Lower leg skin (tissue), 4 donors: ENCODE measurements at places on chromosomes 16 and 17. TPM values are rescaled to one million over a fixed set of nuclear protein-coding genes. Genes with fewer than 3 reads are reported as not detected.
A peak's percentile ranks its signal among the peaks of the same experiment; 100 is the strongest.

DNA sequence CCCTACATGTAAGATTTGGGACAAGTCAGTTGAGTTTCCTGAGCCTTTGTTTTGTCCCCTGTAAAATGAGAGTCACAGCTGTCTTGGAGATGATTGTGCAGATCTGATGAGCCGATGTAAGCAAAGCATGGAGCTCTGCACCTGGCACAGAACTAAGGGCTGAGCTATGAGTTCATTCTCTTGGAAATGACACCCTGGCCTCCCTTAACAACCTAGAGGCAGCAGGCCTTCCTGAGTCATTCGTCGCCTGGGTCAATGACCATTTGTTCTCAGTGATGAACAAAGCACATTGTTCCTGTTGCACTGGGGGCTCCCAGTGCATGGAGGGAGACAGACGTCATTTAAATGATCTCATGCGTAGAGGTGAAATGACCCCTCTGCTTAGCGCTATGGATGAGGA lies 62.8 kb upstream of the GCSH start:
- no peak for DNase-seq

DNA sequence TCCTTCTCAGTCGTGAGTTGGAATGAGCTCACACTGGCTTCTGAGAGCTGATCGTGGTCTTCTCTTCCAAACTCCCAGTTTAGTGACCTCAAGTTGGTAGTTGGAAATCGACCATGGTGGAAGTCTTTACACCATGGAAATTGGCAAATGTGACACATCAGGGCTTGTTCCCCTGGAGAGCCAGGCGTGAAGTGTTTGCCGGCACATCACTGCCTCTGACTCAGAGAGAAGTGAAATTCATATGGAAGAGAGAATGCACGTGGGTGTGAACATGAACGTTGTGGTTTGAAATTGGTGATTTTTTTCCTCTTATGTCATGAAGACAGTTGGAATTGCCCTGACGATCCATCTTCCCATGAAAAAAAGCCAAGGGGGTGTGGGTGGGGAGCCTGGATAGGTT lies 47.4 kb downstream of the AXIN2 start:
- DNase-seq, result no peak

DNA sequence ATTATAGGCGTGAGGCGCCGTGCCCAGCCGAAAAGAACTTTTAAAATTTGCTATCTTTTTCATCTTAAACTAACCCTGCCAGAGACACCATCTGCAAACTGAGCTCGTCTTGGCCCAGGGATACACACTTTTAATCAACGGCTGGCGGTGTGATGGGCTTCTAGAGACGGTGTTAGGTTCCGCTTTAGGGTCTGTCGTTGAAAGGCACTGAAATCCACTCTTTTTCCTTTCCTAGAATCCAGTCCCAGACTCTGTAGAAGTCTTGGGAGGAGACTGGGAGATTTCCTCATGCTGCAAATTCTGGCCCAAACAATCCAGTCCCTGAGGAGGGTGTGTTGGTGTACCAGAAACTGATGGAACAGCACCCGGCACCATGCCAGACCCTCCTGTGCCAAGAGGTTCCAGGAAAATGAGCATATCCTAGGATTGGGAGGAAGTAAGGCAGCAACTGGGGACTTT lies 52.0 kb upstream of the TEX2 start:
- peak; percentile 98 for DNase-seq

GRCh38 chr16:82638095-82638798 lies 11.5 kb downstream of the CDH13 start:
- DNase-seq, result no peak

DNA sequence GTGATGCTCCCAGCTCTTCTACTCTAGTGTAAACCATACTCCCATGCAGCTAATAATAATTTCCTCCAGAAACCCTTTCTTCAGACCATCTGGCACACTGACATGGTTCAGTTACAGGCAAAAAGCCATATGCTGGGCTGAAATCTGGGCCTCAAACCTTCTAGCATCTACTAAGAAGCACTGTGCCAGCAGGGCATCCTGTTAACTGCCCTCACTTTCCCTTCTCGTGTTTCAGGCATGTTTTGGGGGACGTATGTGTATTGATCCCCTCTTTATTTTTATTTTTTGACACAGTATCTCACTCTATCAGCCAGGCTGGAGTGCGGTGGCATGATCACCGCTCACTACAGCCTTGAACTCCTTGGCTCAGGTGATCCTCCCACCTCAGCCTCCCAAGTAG lies 33.3 kb downstream of the STAT5A start:
- DNase-seq, result no peak

GRCh38 chr16:85750146-85750826 lies 610 bp downstream of the C16orf74 start:
- DNase-seq, result no peak

DNA sequence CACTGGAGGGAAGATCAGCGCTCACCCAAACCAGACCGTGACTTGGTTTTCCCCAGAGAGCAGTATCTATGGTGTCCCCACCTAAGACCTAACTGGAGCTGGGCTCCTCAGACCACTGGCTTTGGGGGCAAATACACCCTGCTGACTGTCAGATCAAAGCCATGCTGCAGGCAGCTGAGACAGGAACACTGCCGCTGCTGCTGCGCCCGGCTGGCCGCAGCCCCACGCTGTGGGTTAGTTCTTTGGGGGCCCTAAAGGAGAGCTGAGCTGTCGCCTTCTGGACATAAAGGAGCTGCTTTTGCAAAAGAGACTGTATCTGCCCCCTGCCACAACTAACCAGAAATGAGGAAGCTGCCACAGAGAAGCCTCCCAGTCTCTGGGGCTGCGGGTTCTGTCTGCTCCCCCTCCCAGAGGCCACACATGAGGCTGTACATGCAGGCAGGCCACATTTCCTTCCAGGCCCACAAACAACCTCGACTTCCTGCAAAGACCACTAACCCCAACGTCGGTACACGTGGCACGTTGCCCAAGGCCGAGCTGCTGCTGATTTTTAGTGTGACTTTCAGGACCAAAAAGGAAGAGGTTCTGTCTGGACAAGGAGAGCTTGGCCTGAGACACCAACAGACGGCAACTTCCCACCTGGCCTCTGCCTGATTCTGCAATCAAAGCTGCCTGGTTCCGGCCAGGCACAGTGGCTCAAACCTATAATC lies 18.2 kb upstream of the ABR start:
- DNase-seq, result peak; percentile 96

Gene KCTD11
- 65.4 TPM for total RNA-seq

Gene DRC3
- total RNA-seq, result 6.4 TPM

Gene GAST
- total RNA-seq, result not detected
